ENCODE measurements at places on chromosomes 16 and 17.

DNA sequence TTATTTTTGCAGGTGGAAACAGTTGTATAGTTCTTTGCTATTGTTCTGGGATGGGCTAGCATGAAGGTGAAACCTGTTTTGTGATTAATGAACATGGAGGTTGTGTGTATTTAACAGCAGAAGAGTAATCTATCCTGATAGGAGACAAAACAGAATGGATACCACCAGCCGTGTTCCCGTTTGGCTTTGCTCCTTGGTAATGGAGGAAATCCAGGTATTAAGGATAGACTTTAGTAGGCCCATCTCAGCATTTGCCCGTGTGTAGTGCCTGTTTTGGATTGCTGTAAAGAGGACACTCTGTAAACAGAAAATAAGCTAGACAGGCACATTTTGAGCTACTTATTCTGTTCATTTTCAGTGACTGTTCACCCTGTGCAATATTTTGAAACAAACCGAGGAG lies 215.1 kb downstream of the RBFOX1 start:
- DNase-seq = no peak

DNA sequence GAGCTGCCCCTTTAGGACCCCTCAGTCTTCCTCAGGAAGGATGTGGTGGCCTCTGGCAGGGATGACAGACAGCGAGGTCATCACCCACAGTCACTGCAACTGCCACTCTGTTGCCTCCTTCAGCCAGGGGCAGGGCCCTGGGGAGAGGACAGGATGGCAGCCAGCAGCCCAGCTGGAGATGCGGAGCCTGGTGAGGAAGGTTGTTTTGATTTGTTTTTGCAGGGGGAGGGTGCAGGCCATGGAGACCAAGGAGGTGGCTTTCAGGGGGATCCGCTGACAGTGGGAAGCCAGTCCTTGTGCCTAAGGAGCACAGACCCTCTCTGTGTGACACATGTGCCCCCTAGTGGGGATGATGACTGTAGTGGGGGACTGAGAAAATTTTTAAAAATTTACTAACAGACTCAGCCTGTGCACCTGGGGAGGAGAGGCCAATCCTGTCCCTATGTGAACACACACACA lies 7.4 kb downstream of the PRCD start:
- no peak for DNase-seq

DNA sequence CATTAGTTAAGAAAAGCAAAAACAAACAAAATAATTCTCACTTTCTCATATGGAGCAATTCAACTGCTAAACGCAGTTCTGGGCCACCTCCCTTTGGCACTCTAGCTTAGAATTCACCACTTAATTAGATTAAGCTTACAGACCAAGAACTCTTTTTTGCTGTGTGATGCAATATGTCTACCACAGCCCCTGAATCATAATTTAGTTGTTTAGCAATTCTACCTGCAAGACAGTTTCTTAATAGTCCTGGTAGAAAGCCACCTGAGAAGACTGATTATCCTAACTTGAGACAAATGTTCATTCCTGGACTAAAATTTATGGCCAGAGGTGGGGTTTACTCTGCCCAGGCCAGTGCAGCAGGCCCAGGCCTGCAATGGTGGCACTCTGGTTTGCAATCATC lies 205.9 kb downstream of the HS3ST3A1 start:
- no peak for DNase-seq

DNA sequence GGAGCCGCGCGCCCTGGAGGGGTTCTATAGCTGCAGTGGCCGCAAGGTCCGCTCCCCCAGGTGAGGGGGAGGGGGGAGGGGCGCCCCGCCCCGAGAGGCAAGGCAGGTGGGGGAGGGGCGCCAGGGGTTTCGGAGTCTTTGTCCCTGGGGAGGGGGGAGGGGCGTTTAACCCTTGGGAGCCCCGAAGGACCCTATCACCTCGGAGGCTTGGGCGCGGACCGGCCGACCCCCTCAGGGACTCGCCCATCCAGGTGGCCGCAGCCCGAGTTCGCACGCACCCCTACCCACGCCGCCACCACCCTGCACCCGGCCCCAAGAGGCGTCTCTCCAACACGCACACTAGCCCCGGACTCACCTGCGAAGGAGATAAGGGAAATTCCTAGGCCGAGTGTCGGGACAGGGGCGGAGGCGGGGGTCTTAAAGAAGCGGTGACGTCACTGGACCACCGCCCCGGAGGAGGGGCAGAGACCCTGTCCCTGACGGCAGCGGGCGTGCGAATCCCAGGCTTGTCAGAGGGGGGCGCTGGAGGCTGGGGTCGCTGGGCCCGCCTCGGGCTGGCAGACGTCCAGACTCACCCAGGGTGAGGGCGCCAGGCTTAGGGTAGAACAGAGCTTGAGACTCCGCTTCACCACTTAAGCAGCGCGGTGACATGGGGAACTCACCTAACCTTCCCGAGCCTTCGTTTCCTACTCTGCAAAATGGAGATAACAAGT lies at the start of gene CLDN6:
CLDN6 (minus strand) TSS at position 390 of the 713 bp plus-strand sequence. CDS start 2,162 bp downstream, outside the sequence.
- DNase-seq = no peak

DNA sequence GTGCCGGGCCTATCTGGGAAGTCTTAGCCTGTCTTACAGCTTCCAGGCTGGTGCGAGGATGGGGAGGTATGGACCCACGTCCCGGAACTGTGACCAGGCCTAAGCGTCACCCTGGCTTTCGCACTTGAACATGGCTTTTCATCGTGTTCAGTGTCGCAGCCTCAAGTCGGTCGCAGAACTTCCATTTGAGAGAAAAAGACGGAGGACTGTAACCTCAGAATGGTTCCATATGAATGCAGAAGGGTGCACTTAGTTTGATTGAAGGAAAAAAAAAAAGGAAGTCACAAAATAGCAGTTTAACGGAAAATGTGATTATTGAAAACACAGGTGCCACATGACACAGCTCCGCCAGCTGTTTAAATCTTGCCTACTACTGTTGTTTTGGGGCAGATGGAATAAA lies 30.2 kb upstream of the JPT2 start:
- DNase-seq = no peak

- DNase-seq = no peak
These were observed 1.8 kb downstream of the ZC3H7A start for GRCh38 chr16:11794996-11795886.

DNA sequence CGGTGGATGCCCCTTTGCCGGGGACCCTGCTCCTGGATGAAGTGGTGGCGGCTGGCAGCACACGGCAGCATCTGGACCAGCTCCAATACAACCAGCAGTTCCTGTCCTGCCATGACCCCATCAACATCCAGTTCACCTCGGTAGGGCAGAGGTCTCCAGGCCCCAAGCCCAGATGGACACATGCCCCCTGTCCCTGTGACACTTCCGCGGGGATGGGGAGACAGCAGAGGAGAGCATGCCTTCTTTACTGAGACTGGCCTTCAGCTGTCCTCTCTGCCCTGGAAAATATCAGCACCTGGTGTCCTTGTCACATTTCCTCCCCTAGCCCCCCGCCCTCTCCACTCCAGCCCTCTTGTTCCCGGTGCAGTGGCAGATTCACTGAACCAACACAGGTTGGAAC lies 6.2 kb downstream of the CHAD start:
- no peak for DNase-seq

- DNase-seq = no peak
These were observed 10.7 kb downstream of the CPNE7 start for GRCh38 chr16:89586218-89586617.

- no peak for DNase-seq
These were observed 10.7 kb downstream of the PAM16 start for GRCh38 chr16:4340443-4340842.

DNA sequence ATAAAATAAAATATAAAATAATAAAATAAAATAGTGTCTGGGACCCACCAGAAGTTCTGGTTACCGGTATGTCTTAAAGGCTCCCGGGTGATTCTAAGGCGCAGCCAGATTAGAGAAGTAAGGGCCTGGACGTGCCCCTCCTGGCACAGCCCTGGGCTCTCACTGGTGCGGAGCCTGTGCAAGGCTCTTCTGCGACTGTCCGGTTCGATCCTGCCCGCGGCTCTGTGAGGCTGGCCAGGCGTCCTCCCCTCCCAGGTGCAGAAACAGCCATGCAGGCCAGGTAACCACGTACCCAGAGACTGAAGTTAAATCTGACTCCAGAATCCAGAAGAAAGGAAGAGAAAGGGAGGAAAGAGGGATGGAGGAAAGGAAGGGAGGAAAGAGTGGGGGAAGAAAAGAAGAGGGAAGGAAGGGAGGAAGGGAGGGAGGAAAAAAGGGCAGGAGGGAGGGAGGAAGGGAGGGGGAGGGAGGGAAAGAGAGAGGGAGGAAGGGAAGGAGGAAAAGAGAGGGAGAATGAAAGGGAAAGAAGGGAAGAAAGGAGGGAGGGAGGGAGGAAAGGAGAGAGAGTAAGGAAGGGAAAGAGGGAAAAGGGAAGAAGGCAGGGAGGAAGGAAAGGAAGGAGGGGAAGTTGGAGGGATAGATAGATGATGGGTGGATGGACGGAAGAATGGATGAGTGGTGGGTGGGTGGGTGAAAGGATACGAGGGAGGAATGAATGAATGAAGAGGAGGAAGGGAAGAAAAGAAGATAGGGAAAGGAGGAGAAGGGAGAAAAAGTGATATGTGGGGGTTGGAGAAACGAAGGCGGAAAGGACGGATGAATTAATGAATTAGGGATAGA lies 42.3 kb downstream of the C16orf82 start:
- DNase-seq = no peak

GRCh38 chr17:80360396-80360795 lies 54.6 kb upstream of the ENDOV start:
- no peak for DNase-seq

GRCh38 chr16:30546115-30546514 lies 11.5 kb upstream of the ZNF747 start:
- no peak for DNase-seq

DNA sequence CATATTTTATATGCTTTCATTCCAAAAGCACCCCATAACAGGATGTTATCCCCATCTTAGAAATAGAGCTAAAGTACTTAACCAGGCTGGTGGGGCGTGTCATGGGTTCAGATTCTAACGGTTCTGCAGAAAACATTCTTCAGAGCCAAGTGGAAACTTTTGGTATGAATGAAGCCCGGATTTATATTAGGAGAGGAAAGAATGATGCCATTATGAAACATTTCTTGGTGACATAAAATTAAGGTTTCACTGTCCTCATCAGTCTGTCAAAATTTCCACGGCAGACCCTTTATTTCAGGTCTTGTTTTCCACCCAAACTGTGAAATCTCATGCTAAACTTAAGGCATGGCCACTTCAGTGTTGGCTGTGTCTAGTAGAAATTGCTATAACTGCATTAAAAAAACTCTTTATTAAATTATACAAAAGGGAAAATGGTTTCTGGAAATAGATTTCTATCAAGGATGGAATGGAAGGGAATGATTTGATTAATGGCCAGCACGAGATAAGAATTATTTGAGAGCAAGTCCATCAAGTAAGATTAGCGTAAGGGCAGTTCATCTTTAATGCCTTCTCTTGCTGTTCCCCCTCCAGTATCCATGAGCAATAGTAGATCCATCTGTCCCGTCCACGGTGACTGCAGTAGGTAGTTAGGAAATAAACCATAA lies 11.7 kb downstream of the PRKCA start:
- no peak for DNase-seq

GRCh38 chr16:52494145-52494544 lies 52.8 kb downstream of the TOX3 start:
- no peak for DNase-seq

DNA sequence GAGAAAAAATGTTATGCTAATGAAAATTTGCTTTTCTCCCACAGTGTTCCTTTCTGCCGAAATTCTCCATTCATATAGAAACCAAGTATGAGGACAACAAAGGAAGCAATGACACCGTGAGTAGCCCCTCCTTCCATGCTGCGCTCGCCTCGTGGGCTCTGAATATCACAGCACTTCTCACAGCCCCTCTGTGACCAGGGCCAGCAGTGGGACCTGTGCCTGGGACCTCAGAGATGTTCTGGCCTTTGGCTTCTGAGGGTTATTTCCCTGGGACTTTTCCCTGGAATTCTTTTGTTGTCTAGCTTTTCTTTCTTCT lies 139.6 kb upstream of the NOL11 start:
- no peak for DNase-seq

- DNase-seq = no peak
These were observed 118.8 kb downstream of the NLK start for GRCh38 chr17:28161311-28161710.

DNA sequence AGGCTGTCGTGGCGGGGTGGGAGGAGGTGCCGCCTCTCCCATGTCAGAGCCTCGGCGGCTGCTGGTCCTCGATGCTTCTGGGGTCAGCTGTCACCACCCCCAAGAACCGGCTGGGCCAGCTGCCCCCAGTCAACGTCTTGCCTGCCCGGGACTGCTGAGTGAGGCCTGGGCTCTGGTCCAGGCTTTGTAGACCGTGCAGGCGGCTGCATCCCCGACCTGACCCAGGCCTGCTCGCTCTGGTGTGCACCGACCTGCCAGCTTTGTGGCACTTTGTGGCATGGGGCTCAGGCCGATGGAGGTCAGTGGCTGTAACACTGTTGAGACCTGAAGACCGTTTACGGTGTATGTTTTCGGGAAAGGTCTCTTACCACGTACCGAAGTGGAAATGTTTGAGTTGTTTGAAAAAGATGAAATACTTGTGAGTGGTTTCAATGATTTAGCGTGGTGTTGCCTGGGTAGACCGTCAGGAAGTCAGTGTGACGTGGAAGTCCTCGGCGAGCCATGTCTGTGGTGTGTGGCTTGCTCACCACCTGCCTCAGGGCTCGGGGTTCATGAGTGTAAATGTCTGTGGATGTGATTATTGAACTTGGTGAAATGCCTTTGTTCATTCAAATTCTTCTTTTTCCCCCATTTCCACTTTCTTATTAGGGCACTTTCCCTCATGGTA lies 53.2 kb upstream of the ZNF750 start:
- DNase-seq = no peak

- DNase-seq = no peak
These were observed 5.2 kb downstream of the LITAFD start for GRCh38 chr16:8887431-8887765.

- DNase-seq = no peak
These were observed 354 bp upstream of the ESRP2 start for GRCh38 chr16:68236137-68236825.

DNA sequence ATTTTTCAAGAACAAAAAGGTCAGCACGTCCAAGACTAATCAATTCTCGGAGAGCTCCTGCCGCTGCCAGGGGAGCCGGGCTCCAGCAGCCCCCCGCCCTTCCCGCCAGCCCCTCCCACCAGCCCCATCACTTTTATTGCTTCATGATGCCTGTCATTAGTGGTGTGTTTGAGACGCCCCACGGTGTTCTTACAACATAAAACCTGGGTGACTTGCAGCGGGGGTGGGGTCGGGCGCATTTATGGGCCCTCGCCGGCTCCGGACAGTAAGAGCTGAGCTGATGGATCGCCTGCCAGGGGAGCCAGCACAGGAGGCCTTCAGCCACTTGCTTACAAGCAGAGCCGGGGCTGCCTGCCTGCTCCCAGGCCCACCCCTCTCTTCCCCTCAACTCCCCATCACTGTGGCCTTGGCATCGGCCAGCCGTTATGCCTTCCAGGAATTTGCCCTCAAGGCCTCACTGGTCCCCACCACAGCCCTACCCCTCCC lies 82.9 kb upstream of the CBX4 start:
- no peak for DNase-seq

- no peak for DNase-seq
These were observed 32.3 kb upstream of the ANKRD40CL start for GRCh38 chr17:50799582-50799981.

- DNase-seq = no peak
These were observed 1.1 kb downstream of the SEZ6L2 start for GRCh38 chr16:29898135-29898803.

All from BJ (cell line).